ENCODE measurements at places on chromosomes 3 and 15.

- no peak for DNase-seq
These were observed 108.9 kb upstream of the ABHD17C start for GRCh38 chr15:80586161-80586560.

GRCh38 chr3:107689355-107689754 lies 166.6 kb downstream of the BBX start:
- no peak for DNase-seq

GRCh38 chr15:98651036-98651481 lies 2.7 kb downstream of the IGF1R start:
- DNase-seq = peak; percentile 63

DNA sequence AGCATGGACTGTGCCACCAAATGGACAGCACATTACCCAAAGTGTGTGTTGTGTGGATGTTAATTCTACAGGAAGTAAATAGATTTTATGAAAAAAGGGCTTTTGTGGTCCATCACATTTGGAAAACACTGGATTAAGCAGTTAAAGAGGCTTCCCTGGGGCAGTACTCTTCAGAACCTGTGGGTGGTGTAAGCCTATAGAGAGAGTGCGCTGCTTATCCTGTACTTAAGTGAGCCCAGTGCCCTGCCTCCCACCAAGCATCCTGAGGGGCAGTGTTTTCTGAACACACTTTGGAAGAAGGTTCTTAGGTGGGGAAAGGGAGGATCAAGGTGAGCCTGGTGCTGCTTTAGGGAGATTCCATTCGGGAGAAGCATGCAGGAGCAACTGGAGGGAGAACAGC lies 10.9 kb downstream of the TTLL3 start:
- no peak for DNase-seq

DNA sequence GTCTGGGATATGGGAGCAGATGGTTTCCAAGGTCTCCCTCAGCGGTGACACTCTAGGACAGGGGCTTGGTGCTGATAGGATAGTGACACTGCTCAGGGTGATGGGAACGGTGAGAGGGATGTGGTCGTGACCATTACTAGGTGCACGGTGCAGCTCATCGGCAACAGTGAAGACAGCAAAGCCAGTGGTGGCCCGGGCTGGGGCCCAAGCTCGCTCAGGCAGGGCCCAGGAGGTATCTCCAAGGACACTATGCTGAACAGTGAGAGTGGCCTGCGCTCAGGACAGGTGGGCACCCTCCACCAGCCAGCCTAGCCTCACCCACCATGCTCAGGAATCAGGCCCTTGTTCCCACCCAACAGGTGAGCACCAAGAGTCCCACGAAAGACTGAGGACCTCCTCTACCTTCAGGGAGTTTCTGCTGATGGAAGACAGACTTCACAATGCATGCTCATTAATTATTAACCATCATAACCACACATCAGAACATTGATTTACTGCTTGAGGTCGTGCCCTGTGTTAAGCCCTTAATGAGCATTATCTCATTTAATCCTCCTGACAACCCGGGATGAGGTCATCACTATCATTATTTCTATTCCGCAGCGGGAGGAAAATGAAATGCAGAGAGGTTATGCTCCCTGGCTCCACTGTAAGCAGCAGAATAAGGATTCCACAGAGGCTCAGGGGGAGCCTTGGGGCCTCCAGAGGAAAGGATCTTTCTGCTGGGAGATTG lies 269.4 kb downstream of the UACA start:
- DNase-seq = no peak

GRCh38 chr3:116896116-116896515 lies 186.5 kb downstream of the TUSC7 start:
- no peak for DNase-seq

DNA sequence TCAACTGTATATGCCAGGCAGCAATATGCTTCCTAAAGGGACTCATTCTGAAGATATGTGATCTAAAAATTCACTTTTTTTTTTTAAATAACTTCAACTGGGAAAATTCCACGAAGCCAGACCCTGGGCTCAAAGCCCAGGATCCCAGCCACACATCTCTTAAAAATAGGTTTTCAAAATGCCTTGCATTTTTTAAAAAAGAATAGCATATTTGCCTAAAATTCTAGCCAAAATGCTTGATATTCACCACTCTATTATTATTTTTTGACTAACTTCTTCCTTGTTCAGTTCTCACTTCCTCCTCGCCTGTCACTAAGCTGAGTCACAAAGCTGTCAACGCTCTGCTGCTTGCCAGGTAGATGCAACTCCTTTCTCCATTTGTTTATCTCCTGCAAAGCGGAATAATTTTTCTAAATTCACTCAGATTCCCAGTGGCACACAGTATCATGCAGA lies 28.0 kb upstream of the VGLL4 start:
- no peak for DNase-seq
